ENCODE measurements at places on chromosomes 5 and 9. TPM values are rescaled to one million over a fixed set of nuclear protein-coding genes. Genes with fewer than 3 reads are reported as not detected.

The SSBP2 gene
- total RNA-seq: 24.1 TPM

The HK3 gene
- 0.23 TPM for total RNA-seq

The PCDHGC4 gene
- total RNA-seq: 0.90 TPM

The DMRT3 gene
- total RNA-seq: not detected

The ERMP1 gene
- 9.5 TPM for total RNA-seq

The N4BP3 gene
- total RNA-seq: 0.35 TPM

The PRDM9 gene
- not detected for total RNA-seq

The IFNA13 gene
- total RNA-seq: not detected

The ENHO gene
- not detected for total RNA-seq

The ST6GALNAC6 gene
- 32.0 TPM for total RNA-seq

The CCNO gene
- 0.30 TPM for total RNA-seq

The STKLD1 gene
- total RNA-seq: 0.75 TPM

The ZNF879 gene
- 3.6 TPM for total RNA-seq

The PRLR gene
- total RNA-seq: 0.08 TPM

The CNTNAP3 gene
- 5.6 TPM for total RNA-seq

The CCNJL gene
- total RNA-seq: 1.6 TPM

The FBLL1 gene
- 3.0 TPM for total RNA-seq

The PTGES gene
- 30.0 TPM for total RNA-seq

The TSPAN17 gene
- 24.7 TPM for total RNA-seq

The SPAAR gene
- 0.12 TPM for total RNA-seq

The BDP1 gene
- 10.1 TPM for total RNA-seq

The EQTN gene
- not detected for total RNA-seq

The PCDHAC2 gene
- 0.15 TPM for total RNA-seq

The PROB1 gene
- total RNA-seq: 0.38 TPM

The ZNG1F gene
- total RNA-seq: 0.94 TPM

The PCDHGB7 gene
- 6.7 TPM for total RNA-seq

The SCGB3A1 gene
- total RNA-seq: not detected

The NME5 gene
- 2.1 TPM for total RNA-seq

The EPB41L4B gene
- total RNA-seq: 0.12 TPM

The TSLP gene
- 1.2 TPM for total RNA-seq

The THBS4 gene
- total RNA-seq: 0.53 TPM

The LHFPL2 gene
- total RNA-seq: 94.9 TPM

The GRAMD2B gene
- total RNA-seq: 12.8 TPM

The EPB41L4A gene
- 0.35 TPM for total RNA-seq

The DRD1 gene
- 0.70 TPM for total RNA-seq

The ANKRD18A gene
- total RNA-seq: not detected

The LHX2 gene
- not detected for total RNA-seq

The RNF208 gene
- total RNA-seq: not detected

The WNT8A gene
- not detected for total RNA-seq

The SPARC gene
- total RNA-seq: 1,374 TPM

The CERT1 gene
- 47.7 TPM for total RNA-seq

The IGIP gene
- total RNA-seq: 9.3 TPM

The ERCC8 gene
- 9.8 TPM for total RNA-seq

The DOK3 gene
- total RNA-seq: 0.90 TPM

The AJM1 gene
- total RNA-seq: 0.90 TPM

The ZNF79 gene
- total RNA-seq: 12.2 TPM

The ZNG1A gene
- 59.2 TPM for total RNA-seq

Data from smooth muscle cell of the coronary artery (primary cell).